ENCODE measurements at places on chromosomes 4 and X.

GRCh38 chr4:6162885-6163284 is 37.5 kb downstream of the JAKMIP1 start:
- DNase-seq: no peak

DNA sequence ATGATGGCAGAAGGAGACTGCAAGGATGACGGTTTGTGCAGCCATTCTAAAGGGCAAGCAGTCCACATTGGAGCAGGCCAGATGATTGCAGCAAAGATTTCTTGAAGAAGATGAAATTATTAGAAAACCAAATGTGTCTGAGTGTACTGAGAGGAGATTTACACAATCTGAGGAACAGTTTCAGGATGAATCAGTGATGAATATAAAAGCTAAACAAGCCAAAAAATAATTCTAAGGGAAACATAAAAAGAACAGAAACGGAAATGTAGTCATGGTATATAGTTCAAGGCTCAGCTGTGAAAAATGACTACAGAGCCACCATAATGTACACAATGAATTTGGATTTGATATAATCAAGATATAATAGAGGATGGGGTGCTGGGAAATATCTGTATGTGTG is 168.5 kb downstream of the PDGFC start:
- no peak for DNase-seq

DNA sequence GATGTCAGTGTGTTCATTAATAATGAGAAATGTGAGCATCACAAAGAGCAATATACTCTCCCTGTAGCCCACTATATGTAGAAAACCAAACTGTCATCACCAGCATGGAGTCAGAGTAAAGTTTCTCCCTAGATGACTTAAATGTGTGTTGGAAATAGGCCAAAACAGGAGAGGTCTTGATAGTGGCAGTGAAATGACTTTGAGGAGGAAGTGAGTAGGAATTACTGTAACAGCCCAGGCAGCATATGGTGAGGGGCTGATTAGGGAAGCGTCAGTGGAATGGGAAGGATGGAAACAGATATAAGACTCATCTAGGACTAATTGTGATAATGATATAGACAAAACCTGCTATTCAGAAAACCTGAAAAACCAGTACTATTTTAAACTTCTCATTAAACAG is 83.9 kb downstream of the ATXN3L start:
- DNase-seq: no peak

GRCh38 chrX:143336261-143336660 is 181.0 kb downstream of the SPANXN3 start:
- no peak for DNase-seq

DNA sequence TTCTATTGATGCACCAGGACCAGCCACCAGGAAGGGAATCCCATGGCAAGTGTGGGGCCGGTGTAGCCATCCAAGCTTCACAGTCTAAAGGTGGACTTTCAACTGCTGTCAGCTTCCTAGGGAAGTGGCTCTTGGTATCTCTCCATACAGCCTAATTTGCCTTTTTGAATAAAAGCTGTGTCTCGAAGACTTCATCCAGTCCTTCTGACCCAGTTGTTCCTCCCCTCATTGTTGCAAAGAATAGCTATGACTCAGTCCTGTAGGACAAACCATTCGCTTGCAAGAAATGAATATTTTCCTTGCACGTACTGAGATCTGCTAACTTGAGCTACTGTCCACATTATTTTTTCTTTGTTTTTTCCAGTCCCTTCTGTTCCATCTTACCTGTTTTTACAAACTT is 145.1 kb upstream of the CTSO start:
- DNase-seq: no peak

DNA sequence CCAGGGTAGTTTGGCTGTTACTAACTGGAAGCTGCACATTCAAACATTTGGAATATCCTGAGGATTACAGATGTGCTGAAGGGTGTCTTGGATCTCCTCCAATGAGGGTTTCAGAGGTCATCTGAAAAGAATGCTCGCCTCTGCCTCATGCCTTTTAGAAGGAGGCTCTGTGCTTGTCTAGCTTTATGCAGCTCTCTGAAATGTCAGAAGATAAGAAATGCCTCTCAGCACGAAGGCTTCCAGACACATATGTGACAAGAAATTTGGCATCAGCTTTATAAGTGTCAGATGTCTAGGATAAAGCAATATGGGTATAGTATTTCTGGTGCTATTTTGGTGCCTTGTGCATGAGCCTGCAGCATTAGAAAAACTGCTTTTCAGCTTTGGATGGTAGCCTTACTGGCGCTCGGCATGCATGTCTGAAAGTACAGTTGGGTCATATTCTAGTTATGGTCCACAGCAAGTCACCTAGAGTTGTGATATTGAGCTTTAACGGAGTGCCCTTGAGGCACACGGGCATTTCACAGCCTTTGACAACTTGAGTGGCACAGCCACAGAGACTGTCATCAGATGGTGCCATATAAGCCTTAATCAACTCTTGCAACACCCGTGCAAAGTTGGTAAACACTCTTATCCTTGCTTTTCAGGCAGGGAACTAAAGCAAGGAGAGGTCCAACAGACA is 70.8 kb upstream of the PGRMC2 start:
- no peak for DNase-seq

DNA sequence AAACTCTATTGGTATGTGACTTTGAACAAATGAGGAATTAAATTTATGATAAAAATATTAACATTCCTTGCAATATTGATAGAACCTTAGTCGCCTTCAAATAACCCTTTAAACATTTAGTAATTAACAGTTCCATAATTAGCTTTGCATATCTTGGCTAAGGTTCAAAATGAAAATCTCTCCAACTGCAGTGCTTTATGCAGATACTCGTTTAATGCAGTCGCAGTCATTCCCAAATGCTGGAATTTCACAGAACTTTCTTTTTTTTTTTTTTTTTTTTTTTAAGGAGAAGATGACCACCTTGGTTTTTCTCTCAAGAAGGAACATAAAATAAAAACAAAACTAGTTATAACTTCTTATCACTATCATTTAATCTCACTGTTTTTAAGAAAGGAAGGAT is 5.2 kb downstream of the RAPGEF2 start:
- DNase-seq: no peak

All from stimulated activated CD8-positive, alpha-beta memory T cell treated with anti-CD3 and anti-CD28 coated beads, Interleukin-4, amount 100 ng/mL, for 1 hour (primary cell).